ENCODE measurements at places on chromosomes 2 and 18.

GRCh38 chr2:43233218-43234212 lies 7.1 kb upstream of the ZFP36L2 start:
- DNase-seq, result no peak

GRCh38 chr2:73983322-73984202 lies 1.1 kb upstream of the TET3 start:
- no peak for DNase-seq

- peak; percentile 22 for DNase-seq
Observed at GRCh38 chr18:48842259-48843061, 108.3 kb downstream of the SMAD7 start.

DNA sequence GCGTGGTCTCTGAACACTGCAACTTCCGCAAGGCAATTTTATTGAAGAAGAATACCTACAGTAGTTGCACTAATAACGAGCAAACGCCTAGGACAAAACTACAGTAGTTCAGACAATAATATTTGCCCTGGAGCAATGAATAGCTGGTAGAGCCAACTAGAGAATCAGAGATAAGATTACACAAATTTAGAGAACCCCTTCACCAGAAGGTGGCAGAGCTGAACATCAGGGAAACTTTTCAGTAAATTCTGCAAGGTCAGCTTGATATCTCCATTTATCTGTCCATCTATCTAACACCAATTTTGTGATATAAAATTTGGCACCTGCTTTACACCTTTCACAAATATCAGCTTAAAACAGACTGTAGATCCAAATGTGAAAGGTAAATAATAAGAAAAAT lies 43.8 kb downstream of the CDH19 start:
- DNase-seq, result no peak

GRCh38 chr2:214874694-214875093 lies 65.2 kb upstream of the BARD1 start:
- no peak for DNase-seq

- DNase-seq, result no peak
Observed at GRCh38 chr2:219059375-219059724, 1.4 kb downstream of the IHH start.

DNA sequence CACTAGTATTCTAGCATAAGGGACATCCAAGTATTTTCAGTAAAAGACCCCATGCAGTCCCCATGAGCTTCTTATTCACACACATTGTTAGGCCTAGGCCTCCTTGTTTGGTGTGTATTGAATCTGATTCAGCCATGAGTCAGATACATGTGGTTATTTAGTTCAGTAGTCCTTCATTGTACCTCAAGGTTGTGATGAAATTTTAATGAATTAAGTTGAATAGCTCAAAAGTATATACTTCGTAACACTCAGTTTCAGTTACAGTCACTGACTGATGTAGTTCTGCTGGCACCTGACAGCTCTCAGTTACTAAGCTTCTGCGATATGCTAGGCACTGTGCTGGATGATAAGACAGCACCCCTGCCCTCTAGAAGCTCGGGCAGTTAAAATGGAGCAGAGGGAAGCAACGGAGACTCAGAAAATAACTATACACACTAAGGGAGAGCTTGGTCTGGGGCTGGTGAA lies 86.4 kb downstream of the XRCC5 start:
- no peak for DNase-seq

- no peak for DNase-seq
Observed at GRCh38 chr18:69636529-69637301, 236.0 kb downstream of the DOK6 start.

GRCh38 chr2:1656326-1656960 lies 87.9 kb downstream of the PXDN start:
- no peak for DNase-seq

- no peak for DNase-seq
Observed at GRCh38 chr2:148461876-148462275, 182.7 kb upstream of the EPC2 start.

All from T follicular helper cell (primary cell).